Colonic mucosa (tissue), 4 donors: ENCODE measurements at places on chromosomes 3 and 15. TPM values are rescaled to one million over a fixed set of nuclear protein-coding genes. Genes with fewer than 3 reads are reported as not detected.

Gene PIERCE2
- total RNA-seq: 11.4 TPM

Gene GPR160
- total RNA-seq: 56.4 TPM

Gene PTH1R
- 0.69 TPM for total RNA-seq

Gene GALNT15
- 4.5 TPM for total RNA-seq

DNA sequence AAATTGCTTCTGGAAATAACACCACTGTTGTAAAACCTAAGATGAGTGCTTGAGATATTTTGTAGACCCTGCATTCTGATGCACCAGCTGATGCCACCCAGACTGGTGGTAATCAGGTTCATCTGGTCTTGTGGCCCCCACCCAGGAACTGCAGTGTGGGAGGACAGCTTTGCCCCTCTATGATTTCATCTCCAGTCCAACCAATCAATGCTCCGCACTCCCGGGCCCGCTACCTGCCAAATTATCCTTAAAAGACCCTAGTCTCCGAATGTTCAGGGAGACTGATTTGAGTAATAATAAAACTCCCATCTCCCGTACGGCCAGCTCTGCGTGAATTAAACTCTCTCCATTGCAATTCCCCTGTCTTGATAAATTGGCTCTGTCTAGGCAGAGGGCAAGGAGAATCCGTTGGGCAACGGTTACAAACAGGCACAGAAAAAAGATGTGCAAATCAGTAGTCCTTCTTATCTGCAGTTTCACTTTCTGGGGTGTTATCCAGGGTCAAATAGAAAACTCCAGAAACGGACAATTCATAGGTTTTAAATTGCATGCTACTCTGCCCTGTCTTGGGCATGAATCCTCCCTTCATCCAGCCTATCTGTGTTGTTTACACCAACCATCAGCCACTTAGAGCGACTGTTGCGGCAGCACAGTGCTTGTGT is 29.2 kb upstream of the TRPM1 start:
- no peak overlapping the region for H3K27ac ChIP-seq
- no peaks in the 10 kb centered on the region for H3K4me1 ChIP-seq
- H3K4me3 ChIP-seq: no peak overlapping the region
- H3K27me3 ChIP-seq: no peaks in the 10 kb centered on the region

GRCh38 chr3:158491968-158492367 is 79.0 kb upstream of the MLF1 start:
- H3K4me3 ChIP-seq: no peak overlapping the region
- no peak for DNase-seq
- H3K36me3 ChIP-seq: no peaks in the 10 kb centered on the region
- no peaks in the 10 kb centered on the region for H3K4me1 ChIP-seq
- H3K27ac ChIP-seq: peak overlapping the region; percentile 14

- no peak for DNase-seq
- no peak overlapping the region for H3K4me3 ChIP-seq
- H3K27ac ChIP-seq: no peak overlapping the region
- H3K4me1 ChIP-seq: no peaks in the 10 kb centered on the region
- peaks cover 7% of the 10 kb centered on the region for H3K36me3 ChIP-seq
- H3K27me3 ChIP-seq: no peaks in the 10 kb centered on the region
Measured at GRCh38 chr3:44924457-44925084, 50.2 kb downstream of the TGM4 start.

DNA sequence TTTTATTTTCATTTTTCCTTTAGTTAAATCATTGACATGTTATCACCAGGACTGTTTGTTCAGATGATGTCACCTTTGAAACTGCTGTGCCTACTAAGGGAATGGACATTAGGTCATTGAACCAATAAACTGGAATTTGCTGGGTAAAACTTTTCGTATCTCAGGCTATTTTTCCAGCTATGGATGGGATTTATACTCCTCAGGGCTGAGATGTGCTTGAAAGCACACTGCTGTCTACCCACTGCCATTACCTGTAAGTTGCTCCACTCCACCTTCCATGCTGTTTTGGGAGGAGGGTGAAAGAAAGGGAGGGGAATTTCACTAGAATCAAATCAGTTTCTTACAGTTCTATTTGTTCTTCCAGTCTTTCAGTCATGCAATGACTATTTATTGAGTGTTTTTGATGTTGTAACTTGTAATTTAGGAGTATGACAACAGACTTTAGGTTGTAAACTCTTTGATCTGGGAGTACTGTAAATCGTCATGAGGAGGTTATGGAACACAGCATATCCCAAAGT is 11.3 kb downstream of the EHD4 start:
- no peak overlapping the region for H3K4me3 ChIP-seq
- H3K4me1 ChIP-seq: no peaks in the 10 kb centered on the region
- H3K27me3 ChIP-seq: no peaks in the 10 kb centered on the region

GRCh38 chr3:126501054-126501453 is 16.5 kb downstream of the UROC1 start:
- no peaks in the 10 kb centered on the region for H3K36me3 ChIP-seq
- H3K4me1 ChIP-seq: no peaks in the 10 kb centered on the region
- no peak for DNase-seq
- no peak overlapping the region for H3K27ac ChIP-seq
- no peak overlapping the region for H3K4me3 ChIP-seq
- H3K27me3 ChIP-seq: no peaks in the 10 kb centered on the region
